ENCODE measurements at places on chromosomes 3 and 15. TPM values are rescaled to one million over a fixed set of nuclear protein-coding genes. Genes with fewer than 3 reads are reported as not detected.

Gene TP63
- total RNA-seq = 3.9 TPM

Gene C3orf49
- not detected for total RNA-seq

Gene ARRDC4
- total RNA-seq = 2.0 TPM

Gene PLSCR2
- not detected for total RNA-seq

DNA sequence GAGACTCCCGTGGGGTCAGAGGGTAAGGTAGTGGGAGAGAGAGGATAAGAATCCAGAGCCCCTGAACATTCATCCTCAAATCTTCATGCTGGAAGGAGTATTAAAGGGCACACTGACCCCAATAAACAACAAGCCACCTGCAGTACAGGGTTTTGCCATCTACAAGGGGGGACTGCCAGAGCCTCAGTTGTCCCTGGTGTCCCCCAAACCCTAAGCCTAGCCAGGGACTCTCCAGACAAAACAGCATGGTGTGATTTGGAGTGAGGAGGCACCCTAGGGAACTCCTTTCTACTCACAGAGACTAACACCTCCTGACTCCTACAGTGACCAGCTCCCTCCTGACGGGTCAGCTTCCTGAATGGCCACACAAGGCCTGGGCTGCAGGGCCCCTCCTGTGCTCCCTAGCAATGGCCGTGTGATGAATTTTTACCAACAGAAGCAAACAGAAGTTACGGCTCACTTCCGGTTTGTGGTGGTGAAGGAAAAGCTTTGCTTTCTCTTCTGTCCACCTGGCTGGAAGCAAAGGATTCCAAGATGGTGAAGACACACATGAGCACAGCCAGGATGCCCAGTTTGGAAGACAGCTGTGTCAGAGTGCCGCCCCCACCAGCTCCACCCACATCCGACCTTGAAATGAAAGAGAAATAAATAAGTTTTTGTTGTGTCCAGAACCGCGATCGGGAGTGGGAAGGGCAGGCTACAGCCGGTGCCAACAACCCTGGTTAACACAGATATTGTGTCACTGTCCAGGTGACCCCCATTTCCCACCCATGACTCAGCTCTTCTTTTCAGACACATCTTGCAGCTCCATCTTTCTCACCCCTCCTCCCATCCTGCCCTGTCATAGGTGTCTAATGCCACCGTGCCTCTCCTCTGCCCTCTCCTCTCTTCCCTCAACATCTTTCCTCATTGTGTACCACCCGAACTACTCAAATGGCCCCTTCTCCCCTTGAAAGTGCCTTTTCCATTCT, 69.6 kb upstream of the ATP13A3 start:
- no peak for DNase-seq

DNA sequence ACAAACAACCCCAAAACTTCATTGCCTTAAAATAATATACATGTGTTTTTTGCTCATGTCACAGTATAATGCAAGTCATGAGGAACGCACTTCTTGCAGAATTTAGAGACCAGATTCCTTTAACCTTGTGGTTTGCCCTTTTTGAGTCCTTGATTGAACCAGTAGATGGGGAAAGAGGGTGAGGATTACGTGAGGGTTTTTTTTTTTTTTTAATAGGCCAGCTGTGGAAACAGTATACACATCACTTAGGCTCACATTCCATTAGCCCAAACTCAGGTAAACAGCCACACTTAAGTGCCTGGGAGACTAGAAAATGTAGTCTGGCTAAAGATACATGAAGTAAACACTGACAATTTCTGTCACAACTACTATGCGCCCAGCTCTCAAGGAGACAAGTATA, 114.9 kb upstream of the MLF1 start:
- no peak for DNase-seq
